Umbilical cord (tissue), 2 donors: ENCODE measurements at places on chromosomes 12 and 14.

DNA sequence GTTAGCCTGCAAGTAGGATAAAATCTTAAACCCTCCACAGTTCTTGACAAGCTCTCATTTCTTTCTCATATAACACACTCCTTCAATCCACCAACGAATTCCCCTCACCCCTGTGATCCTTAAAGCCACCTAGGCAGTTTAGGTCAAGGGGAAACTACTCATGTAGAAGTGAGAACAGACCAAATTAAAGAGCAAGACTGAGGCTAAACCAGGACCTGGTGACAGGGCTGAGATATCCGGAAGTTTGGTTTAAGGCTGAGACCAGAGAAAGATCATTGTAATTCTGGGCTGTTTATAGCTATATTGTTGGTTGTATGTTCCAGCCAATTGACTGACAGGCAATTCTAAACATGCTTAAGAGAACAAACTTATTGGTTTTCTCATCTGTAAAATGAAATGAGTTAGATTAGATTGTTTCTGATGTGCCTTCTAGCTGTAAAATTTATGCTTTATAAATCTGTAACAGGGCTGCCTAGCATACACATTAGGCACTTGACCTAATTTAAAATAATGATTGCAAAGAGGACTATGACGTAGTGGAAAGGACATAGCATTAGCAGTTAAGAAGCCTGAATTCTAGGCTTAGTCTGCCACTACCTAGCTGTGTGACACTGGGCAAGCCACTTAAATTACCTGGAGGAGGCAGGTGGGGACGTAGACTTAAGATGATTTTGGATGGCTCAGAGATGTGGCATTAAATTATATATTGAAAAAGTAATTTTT lies 53.9 kb upstream of the PTGR2 start:
- no peak for DNase-seq

GRCh38 chr14:96143906-96144305 lies 60.7 kb upstream of the BDKRB2 start:
- DNase-seq = no peak

GRCh38 chr12:10736463-10736862 lies 13.3 kb upstream of the YBX3 start:
- DNase-seq = no peak

DNA sequence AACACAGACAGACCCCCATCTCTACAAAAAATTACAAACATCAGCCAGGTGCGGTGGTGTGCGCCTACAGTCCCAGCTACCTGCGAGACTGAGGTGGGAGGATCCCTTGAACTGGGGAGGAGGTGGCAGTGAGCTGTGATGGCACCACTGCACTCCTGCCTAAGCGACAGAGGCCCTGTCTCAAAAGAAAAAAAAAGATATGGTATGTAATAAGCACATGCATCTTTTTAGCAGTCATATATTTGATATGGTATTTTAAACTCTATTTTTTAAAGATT lies 7.2 kb downstream of the SLC15A4 start:
- no peak for DNase-seq

DNA sequence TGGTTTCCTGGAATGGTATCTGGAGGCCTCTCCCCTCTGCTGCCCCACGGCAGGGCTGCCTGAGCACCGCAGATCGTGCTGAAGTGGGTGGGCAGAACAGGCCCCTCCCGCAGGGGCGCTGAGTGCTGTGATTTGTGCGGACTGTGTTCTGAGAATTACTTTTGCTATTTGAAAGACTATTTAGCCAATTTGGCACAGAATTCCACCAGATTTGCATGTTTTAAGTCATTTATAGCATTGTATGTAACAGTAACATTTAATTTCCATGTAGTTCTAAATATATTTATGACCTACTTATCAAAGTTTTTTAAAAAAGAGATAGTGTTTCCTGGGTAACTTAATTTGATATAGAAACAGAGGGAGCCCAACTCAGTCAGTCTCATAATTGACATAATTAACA lies 55.3 kb downstream of the TNFAIP2 start:
- DNase-seq = no peak

- DNase-seq = no peak
These were observed 188.0 kb downstream of the TTC8 start for GRCh38 chr14:89012282-89013097.

- DNase-seq = no peak
These were observed 2.9 kb upstream of the EPYC start for GRCh38 chr12:91007531-91008290.

GRCh38 chr14:104504172-104504735 lies 75.3 kb upstream of the C14orf180 start:
- no peak for DNase-seq

DNA sequence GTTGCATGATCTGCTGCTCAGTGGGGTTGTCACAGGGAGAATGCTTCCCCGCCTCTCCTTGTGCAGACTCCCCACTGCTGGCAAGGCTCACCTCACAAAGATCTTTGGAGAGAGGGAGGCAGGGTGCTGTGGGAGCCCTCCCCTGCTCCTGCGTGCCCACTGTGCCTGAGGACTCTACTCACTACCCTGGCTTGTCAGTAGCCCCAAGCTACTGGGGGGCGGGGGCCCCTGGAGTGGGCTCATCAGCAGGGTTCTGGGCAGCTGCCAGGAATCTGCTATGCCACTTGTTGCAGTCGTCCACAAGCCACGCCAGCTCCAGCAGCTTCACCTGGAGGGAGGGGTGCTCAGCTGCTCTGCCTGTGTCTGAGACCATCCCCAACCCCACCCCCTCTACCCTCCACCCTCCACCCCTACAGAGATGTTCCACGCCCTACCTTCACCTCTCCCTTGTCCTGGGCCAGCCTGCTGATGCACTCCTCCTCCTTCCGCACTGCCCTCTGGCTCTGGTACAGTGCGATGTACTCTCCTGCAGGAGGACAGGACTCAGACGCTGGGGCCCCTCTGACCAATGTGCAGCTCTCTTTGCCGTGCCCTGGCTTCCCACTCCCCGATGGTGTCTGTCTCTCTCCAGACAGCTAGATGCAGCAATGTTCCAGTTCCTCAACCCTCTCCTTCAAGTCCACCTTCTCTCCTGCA lies 14.2 kb upstream of the BLTP3B start:
- DNase-seq = no peak

DNA sequence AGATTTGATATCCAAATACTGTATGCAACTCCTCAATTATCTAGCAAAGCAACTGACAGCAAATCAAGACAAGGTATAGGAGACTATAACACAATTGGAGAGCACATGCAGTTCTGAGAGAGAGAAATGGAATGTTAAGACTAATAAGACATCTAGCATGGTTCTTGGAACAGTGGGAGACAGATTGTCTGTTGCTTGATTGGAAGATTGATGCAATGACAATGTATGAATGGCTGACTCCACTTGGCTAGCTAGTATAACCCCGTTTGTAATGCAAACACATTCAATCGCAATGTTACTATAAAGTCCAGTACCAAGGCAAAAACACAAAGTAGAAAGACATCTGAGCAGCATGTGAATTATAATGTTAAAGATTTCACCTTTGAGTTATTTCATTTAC lies 179.3 kb downstream of the RPL10L start:
- no peak for DNase-seq

- DNase-seq = no peak
These were observed 1206.5 kb upstream of the FLRT2 start for GRCh38 chr14:84323450-84323849.

DNA sequence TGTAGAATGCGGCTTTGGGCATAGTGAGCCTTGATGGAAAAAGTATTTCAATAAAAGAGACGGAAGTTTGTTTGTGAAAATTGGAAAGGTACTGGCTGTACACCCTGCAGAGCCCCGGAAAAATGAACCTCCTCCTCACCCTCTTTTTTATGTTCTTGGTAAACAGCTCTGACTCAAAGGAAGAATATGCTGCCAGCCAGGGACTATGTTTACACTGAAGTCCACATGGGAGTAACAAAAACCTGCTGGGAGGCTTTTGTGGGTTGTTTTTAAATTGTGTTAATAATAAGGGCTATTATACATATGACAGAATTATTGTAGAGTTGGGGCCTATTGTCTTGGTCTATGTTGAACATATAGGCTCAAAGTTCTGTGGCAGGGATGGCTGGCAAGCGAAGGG lies 70.7 kb downstream of the TTC8 start:
- no peak for DNase-seq

- DNase-seq = no peak
These were observed 4.8 kb downstream of the CDKN1B start for GRCh38 chr12:12721814-12722434.
